ENCODE measurements at places on chromosomes 12 and 14.

- DNase-seq: no peak
Observed at GRCh38 chr12:103547376-103547775, 39.7 kb upstream of the STAB2 start.

DNA sequence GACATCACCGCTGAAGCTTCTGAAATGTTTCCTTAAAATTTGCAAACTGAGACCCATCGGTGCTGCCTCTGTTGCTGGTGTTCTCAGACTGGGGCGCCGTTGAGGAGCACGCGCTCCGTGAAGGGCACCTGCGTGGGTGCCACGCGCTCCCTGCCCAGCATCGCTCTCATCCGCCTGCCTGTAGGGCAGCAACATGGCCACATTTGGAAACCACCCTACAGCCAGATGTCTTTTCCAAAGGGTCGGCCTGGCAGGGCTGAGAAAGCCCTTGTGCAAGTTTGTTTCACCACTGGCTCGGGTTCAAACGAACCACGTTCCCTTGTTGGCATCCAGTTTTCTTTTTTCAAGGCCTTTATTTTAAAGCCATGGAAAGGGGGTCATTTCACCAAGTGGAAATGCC is 13.9 kb downstream of the ADGRD1 start:
- no peak for DNase-seq

GRCh38 chr12:104761611-104762010 is 196.5 kb downstream of the SLC41A2 start:
- no peak for DNase-seq

DNA sequence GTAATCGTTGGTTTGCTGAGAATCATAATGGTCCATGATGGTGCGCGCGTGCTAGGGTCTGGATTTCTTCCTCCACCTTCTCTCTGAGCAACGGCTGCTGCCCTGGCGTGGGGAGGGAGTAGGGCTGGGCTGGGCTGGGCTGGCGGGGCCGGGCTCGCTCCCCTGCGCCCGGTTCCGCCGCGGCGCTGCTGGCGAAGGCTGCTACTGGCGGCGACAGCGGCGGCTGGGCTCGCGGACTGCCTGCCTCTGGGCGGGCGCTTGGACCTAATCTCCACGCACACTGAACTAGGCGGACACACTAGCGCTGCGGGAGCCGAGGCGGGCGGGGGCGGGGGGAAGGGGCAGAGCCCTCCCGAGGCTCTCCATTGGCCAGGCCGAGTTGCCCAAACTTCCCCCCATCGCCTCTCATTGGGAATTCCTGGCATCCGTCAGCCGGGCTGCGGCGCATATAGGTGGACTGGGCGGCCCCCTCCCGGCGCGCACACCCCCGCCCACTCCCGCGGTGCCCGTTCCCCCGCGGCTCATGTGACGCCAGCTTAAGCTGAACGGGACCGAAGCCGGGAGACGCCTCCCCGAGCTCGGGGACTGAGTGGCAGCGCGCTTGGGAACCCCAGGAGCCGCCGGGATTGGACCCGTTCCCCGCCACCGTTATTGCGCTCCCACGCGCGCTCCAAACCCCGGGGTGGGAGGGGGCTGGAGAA is at the start of gene ACTN1:
TSS of gene ACTN1 (minus strand) at position 282 of the 701 bp plus-strand sequence. CDS start at position 36, 246 bp downstream.
- peak; percentile 26 for DNase-seq

- no peak for DNase-seq
Observed at GRCh38 chr12:12327802-12328201, 22.2 kb downstream of the MANSC1 start.
